Pericardium fibroblast (primary cell): ENCODE measurements at places on chromosomes 11 and 22. TPM values are rescaled to one million over a fixed set of nuclear protein-coding genes. Genes with fewer than 3 reads are reported as not detected.

The TIMP3 gene
- 157 and 301 TPM in 2 replicates for total RNA-seq

The CABP4 gene
- not detected in 2 replicates for total RNA-seq

The C11orf86 gene
- not detected in 2 replicates for total RNA-seq

The BRSK2 gene
- total RNA-seq, result 0.09 and 1.6 TPM in 2 replicates

The OR8D2 gene
- total RNA-seq, result not detected in 2 replicates

The MMP12 gene
- not detected in 2 replicates for total RNA-seq
